ENCODE measurements at places on chromosomes 3 and 15.

DNA sequence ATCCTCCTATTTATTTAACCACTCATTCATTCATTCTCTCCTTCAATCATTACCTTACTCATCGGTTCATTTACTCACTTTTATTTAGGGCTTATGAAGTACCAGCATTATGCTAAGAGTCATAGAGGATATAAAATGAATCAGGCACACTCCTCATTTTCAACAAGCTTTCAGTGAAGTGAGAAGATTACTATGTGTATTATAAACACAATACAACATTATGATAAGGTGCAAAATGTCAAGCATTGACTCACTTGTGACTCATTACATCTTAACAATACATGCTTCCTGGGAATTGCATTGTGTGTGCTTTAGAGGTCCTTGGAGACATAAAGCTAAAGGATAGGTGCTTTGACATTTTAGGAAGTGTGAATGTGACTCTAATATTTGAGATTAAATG is 60.4 kb downstream of the PLAAT1 start:
- no peak for DNase-seq

DNA sequence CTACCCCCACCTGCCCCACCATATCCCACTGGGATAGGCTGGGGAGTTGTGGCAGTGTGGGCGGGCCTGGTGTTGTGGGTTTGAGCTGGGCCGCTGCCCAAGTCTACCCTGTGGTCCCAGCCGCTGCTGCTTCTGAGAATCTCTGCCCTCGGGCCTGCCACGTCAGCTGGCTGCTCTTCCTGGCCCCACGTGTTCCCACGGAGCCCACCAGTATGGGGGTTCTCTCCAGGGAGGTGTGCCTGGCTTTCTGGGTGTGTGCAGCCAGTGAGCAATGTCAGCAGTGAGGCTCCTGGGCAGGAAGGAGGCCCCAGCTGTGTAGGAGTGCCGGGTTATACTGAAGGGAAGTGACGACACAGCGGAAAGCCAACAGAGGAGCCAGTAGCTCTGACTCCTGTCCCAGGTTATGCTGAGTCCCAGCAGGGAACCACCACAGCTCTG is 10.5 kb downstream of the GNAI2 start:
- DNase-seq: no peak

DNA sequence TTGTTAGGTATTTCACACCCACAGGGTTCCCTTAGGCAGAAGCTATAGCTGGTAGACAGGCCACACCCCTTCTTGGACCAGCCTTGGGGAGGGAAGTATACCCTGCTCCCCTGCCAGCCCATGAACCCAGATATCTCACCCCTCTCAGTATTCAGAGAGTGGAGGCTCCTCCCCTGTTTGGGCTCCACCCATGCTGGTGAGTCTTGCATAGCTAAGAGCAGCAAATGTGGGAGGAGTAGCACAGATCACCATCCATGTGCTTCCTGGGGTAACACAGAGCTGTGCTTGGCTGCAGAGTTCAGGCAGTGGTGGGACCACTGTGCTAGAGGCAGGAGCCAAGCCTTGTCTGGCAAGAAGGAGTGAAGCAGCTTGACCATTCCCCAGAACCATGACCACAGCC is 427.2 kb downstream of the ZIC1 start:
- no peak for DNase-seq

DNA sequence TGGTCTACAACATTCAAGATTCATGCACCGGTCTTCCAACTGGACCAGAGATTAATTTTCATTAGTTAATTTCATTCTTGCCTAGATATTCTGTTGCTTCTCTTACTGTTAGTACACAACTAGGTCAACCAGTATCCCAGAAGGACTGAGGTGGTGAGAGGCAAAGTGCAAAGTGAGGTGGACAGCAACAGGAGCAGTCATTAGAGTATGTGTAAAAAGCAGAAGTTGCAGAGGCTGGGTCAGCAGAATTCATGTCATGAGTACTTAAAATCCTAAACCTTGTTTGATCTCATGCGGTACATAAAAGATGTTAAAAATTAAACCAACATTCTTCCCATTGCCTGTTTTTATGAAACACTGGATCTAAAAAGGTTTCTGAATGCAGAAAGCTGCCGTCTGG is 46.7 kb downstream of the PARP14 start:
- no peak for DNase-seq

GRCh38 chr15:84749111-84749991 is 959 bp downstream of the ZNF592 start:
- no peak for DNase-seq

DNA sequence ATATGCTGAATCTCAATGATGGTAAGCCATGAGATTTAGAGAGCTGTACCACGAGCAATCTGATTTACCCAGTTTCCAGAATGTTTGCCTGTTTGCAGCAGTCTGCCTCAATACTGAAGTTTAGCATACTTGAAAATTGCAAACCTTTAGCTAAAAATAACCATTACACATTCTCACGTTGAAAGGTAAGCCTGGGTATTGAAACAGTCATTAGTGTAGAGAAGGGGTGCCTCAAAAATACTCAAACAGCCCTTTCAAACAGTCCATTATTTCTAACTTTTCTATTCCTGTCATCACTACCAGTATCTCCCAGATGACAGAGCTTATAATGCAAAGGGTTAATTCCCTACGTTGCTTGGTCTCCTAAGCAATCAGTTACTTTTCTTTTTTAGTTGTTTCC is 111.8 kb upstream of the MBNL1 start:
- no peak for DNase-seq

DNA sequence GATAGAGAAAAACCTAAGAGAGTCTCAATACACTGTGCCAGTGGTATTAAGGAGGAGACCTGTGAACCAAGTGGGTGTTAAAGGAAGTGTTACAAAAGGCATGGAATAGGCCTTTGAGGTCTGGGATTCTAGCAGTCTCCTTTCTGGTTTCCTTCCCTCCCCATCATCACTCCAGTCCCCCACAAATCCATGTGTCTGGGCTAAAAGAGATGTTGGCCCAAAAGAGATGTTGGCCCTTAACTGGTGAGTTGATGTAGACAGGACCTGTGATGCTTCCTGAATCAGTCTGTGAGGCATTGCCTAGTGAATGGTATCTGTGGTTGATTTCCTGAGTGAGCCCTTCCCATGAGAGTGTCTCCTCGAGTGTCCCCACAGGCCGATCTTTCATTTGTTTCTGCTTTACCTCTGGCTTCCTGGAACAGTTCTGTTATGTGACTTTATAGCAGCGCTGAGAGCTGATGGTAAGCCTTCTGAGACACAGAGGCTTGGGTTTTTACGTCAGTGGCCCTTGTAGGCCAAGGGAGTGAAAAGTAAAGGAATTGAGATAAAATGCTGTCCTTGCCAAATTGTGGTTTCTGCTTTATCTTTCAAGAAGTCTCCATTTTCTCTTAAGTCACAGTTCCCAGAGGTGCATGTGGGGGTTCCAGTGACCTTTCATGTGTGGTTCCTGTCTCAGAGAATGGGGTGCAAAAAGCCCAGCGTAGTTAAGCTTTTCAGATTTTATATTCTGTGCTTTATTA is 87.8 kb downstream of the KLHL25 start:
- DNase-seq: no peak

GRCh38 chr3:83251490-83251889 is 1490.0 kb upstream of the GBE1 start:
- no peak for DNase-seq

Measured in DMS153 (cell line).